AG04450 (cell line): ENCODE measurements at places on chromosomes 2 and 18.

GRCh38 chr2:134411828-134412638 is 158.2 kb downstream of the MGAT5 start:
- DNase-seq: no peak

- no peak for DNase-seq
Measured at GRCh38 chr2:236691799-236692167, 122.2 kb downstream of the ACKR3 start.

DNA sequence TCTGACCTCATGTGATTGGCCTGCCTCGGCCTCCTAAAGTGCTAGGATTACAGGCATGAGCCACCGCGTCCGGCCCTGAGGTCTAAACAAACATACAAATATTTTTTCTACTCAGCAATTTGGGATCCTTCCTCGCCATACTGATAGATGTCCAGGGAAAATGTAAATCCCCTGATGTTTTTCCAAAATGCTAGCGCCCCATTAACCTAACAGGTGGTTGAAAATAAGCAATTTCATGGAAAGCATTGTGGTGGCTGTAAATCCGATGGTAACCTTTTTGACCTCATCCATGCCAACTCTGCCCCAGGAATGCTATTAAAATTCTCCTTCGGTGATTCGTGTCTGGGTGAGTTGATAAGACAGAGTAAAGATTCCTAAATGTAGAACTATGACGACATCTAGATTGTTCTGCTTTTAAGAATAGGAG is 19.3 kb downstream of the GEMIN6 start:
- DNase-seq: no peak

DNA sequence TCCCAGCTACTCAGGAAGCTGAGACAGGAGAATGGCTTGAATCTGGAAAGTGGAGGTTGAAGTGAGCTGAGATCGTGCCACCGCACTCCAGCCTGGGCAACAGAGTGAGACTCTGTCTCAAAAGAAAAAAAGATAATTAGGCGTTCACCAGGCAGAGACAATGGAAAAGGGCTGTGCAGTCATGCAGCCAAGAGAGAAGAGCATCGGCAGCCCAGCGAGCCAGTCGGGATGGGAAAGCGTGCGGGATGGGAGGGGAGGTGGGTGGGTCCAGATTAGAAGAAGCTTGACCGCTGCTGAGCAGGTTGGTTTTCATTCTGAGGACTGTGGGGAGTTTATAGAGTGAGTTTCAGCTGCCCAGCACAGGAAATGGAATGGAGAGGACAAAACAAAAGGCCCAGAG is 15.0 kb upstream of the CYS1 start:
- no peak for DNase-seq

GRCh38 chr2:157107877-157108276 is 149.6 kb upstream of the GALNT5 start:
- peak; percentile 30 for DNase-seq

GRCh38 chr2:238912228-238912915 is 64.5 kb downstream of the TWIST2 start:
- DNase-seq: no peak

- DNase-seq: no peak
Measured at GRCh38 chr2:234322766-234323465, 174.0 kb downstream of the ARL4C start.

DNA sequence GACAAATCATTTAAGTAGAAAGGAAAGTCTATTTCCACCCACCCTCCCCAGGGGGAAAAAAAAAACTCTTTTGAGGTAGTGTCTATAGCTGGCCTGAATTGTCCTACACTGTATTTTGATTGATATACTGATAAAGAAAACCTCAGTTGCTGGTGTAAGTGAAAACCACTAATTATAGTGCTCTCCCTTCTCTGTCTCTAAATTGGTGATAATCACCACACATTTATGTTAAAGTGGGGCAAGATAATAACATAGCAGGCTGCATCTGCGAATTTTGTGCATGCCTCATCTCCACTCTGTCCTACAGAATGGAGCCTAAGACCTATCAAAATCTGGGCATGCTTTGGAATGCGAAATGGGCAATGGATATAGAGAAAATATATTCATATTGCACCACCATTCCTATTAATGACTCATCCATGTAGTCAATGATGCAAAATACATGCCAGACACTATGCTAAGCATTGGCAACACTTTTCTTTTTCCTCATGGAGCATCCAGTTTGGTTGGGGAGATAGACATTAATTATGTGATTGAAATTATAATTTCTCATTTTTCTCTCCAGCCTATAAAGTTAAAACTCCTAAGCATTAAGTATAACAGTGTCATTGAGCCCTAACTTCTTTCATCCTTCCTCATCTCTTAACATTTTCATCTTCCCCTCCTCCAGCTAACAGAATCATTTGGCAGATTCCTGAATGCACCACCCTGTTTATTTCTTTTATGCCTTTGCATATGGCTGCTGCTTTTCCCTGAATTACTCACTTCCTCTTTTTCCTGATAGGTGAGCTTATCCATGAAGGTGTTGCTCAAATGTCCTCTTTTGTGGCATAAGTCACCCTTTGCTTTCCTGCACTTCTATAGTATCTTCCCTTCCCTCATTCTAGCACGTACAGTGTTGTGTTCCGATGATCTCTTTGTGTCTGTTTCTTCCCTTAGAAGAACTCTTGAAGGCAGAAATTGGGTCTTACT is 58.2 kb downstream of the SLC9A2 start:
- DNase-seq: no peak

- DNase-seq: peak; percentile 29
Measured at GRCh38 chr2:101341901-101342624, 33.6 kb upstream of the RNF149 start.

DNA sequence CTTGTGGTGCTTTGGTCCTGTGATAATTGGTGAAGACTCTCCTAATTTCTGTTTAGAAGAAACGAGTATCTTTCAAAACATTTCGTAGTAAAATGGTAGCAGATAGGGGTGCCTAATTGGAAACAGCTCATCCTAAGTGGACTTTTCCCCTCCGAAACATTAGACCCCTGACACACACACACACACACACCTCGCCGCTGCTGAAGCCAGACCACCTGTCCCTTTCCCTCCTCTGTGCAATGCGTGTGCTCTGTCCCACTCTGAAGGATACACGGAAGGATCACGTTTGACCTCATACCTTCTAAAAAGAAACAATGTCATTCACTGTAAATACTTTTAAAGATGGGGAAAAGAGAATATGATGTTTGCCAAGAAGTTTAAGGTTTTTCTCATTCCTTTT is 36.2 kb upstream of the TMEM87B start:
- DNase-seq: no peak

GRCh38 chr2:55839182-55839819 is 84.3 kb downstream of the EFEMP1 start:
- peak; percentile 23 for DNase-seq

DNA sequence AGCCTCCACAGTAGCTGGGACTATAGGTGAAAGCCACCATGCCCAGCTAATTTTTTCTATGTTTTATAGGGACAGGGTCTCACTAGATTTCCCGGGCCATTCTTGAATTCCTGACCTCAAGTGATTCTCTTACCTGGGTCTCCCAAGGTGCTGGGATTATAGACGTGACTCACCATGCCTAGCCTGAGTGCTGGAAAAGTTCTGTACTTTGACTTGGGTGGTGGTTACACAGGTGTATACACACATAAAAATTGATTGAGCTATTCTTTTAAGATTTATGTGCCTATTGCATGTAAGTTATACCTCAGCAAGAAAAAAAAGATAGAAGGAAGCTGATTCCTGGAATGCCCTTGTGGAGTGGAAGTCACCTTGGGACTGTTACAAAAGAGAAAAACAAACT is 34.8 kb upstream of the KCNF1 start:
- DNase-seq: no peak

DNA sequence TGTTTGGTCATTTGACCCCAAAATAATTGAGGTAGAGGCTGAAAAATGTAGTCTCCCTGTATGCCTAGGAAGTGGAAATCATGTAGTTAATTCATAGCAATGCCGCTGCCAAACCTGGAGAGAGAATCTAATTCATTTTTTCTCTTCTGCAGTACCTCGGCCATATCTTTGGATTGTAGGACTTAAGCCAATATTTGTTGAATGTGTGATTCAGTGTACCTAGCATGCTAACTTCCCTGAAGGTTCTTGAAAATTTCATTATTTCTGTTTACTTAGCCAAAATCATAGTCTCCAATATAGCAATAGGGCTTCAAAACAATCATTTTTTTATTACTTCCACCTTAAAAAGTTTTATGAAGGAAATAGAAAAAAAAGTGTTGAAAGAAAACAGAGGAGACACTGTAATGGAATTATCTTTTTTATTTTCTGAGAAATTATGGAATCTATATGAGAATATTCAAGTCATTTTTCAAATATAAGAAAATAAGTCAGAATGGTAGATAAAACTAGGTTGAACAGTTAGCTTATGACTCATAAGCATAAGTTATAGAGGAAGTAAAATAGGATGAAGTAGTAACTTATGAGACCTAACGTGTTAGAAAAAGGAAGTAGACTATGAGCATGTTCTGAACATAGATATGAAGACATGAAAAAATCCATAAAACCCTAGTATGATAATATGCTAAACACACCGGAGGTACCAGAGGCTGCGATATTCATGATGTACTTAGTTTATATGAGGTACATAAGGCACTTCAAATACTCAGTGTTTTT is 35.2 kb upstream of the CDH19 start:
- no peak for DNase-seq

DNA sequence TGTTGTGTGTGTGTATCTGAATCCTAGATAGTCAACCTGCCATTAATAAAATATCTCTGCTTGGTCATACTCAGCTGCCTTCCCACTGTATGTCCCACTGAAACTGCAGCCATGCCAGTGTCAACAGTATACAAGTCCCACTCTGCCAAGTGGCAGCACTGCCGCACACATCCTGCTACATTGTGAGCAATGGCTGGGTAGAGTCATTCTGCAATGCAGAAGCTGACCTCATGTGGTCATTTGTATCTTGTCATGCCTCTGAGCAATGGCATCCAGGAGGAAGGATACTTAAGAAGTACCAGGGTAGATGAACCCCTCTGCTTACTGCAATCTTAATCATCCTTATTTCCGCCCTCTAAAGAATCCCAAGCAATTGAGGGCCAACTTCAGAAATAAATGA is 302.2 kb upstream of the DDX18 start:
- DNase-seq: no peak

GRCh38 chr2:227471412-227471811 is 544 bp upstream of the AGFG1 start:
- DNase-seq: no peak

- DNase-seq: no peak
Measured at GRCh38 chr2:100252811-100253698, 69.2 kb downstream of the LONRF2 start.

GRCh38 chr2:2146969-2147900 is 183.8 kb downstream of the MYT1L start:
- DNase-seq: no peak

GRCh38 chr2:197306696-197307040 is 3.9 kb downstream of the ANKRD44 start:
- no peak for DNase-seq

DNA sequence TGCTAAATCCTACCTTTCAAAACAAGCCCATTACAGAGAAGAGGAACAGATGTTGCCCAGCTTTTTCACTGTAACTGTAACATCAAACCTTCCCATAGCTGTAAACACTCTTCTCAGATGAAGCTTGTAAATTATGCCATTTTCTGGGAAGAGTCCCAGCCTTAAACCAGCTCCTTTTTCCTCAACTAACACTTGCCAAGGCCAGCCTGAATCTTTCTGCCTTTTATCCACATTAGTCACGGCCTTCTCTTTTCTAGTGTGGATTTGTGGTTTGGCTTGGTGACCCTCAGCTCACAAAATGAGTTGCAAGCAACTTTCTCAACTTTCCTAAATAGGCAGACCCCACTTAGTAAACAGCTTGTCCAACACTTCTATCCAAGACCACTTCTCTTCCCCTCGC is 90.2 kb downstream of the CABLES1 start:
- DNase-seq: peak; percentile 97

- DNase-seq: no peak
Measured at GRCh38 chr2:37232131-37232933, 874 bp downstream of the NDUFAF7 start.

- DNase-seq: no peak
Measured at GRCh38 chr2:123840574-123840973, 184.5 kb upstream of the CNTNAP5 start.

DNA sequence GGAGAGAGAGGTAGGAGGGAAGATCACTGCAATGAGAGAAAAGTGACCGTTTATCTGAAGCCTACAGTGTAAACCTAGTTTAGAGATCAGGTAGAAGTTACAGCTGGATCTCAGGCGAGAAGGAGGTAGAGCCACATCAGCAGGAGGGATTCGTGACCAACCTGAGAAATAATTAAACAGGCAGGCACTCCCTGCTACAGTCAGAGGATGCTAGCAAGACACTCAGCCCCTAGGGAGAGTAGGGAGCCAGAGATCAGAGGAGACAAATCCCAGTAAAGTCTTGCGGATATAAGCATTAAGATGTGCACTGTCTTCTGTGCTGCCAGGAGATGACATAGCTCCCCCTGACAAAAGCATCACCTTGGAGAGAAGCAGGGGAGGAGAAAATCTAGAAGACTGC is 629.1 kb upstream of the SLC39A10 start:
- DNase-seq: no peak

DNA sequence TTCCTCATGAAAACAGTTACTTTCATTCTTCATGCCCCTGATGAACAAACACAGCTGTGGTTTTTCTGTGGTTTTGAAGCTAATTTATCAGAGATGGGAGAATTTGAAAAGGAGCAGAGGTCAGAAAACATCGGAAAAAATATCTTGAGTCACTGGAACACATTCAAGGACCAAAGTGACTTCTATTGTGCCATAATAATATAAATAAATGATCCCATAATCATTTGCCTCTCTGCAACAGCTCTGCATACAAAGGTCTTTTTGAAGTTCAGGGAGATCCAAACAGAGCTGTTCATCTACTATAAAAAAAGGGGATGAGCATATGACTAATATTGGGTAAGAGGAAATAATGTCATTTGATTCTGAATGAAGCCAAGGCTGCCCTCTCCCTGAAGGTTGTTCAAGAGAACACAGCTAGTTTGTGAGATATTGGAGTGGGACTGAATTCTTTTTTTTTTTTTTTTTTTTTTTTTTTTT is 201.3 kb upstream of the GALNT5 start:
- peak; percentile 42 for DNase-seq

GRCh38 chr2:1494257-1494656 is 81.0 kb downstream of the TPO start:
- no peak for DNase-seq

DNA sequence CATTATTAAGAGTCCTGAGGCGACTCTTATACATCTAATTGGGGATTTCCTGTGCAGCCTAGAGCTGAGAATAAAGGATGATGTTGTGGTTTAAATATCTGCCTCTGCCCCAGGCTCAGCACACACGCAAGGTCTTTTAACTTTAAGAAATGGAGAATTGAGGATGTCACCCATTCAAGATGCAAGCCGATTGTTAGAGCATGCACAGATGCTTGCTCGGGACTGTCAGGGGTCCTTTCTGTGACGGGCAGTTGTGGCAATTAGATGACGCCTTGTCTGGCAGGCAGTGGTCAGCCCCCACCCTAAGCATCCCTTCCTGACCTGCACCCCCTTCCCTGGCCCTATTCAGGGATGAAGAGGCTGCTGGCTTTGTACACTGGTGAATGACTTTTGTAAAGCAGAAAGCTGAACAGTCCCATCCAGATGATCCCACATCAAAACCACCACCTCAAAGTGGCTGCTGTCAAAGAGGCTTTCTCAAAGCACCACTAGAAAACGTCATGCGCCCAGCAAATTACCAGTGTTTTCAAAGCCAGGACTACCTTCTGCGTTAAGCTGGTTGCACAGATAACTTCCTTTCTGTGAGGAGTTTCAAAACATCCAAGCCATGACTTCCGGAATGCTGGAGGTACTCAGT is 23.7 kb downstream of the FAM178B start:
- DNase-seq: no peak
